ENCODE measurements at places on chromosomes 2 and 18.
A peak's percentile ranks its signal among the peaks of the same experiment; 100 is the strongest.

DNA sequence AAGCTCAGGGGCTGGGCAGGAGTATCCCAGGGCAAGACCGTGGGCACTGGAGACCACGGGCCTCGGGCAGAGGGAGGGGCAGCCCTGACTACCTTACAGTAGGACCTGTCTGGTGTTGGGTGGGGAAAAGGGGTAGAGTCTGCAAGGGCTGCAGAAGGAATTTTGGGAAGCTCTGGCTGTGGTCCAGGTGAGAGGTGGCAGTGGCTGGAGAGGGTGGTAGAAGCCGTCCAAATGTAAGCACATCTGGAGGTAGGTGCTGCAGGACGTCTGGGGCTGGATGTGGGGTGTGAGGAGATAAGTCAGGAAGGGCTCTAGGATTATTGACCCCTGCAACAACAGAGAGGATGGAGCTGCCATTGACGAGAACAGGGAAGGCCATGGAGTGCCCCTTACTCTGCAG, 486.7 kb downstream of the EIPR1 start:
- no peak for DNase-seq

GRCh38 chr2:197297772-197298318, 12.7 kb downstream of the ANKRD44 start:
- no peak for DNase-seq

DNA sequence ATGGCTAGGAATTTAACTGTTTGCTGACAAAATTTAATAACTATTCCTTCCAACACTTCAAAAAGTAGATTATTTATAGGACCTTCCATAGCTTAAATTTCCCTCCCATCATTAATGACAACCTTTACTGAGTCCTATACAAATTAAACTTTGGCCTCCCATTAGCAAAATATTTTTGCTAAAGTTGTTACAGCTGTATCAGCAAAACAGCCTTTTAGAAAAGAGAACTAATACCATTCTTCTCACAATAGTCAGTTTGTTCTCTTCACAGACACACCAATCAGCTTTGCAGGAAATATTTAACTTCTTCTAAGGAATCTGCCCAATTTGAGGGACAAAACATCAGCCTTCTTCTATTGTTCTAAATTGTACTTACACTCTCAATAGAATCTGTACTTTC, 12.0 kb upstream of the GCFC2 start:
- no peak for DNase-seq

DNA sequence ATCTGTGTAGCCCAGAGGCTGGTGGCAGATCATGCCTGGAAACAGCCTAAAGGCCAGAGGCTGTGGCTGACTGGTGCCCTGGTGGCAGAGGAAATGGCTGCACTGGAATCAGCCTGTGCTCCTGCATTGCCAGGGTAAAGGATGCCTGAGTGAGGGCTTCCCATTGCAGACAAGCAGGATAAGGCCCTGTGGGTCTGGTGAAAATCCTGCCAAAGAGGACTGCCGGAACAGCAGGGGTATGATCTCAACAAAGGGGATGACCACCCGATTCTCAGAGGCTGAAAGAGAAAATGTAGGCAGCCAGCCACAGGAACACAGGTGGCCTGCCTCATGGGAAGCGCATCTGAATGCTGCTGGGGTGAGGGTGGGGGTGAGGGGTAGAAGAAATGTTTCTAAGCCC, 48.2 kb downstream of the FBXO48 start:
- DNase-seq: no peak

DNA sequence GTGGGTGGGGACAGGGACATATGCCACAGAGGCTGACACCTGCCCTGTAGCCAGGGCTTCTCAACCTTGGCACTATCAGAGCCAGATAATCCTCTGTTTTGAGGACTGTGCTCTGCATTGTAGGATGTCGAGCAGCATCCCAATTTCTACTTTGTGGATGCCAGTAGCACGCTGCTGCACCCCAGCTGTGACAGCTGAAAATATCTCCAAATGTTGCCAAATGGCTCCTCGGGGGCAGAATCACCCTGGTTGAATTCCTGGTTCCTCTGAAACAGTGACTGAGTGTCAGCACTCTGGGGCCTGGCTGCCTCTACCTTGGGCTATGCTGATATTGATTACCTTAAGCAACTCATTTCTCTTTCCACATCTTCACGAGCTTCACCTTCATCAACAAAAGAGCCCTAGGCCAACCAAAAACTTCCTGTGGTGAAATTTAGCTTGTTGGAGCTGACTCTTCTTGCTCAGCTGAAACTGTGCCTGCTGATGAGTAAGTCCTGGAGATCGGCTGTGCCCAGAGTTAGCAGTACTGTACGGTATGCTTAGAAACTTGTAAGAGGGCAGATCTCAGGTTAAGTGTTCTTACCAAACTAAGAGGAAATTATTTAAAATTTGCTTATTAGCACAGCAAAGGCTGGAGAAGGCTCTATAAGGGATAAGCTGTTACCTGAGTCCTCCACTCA, 138.1 kb downstream of the SEPTIN10 start:
- peak; percentile 32 for DNase-seq

GRCh38 chr2:151638191-151638933, 95.9 kb downstream of the NEB start:
- DNase-seq: peak; percentile 3

GRCh38 chr2:100977511-100977910, 24.6 kb upstream of the RPL31 start:
- no peak for DNase-seq

- DNase-seq: no peak
Measured at GRCh38 chr2:115739574-115739973, 1297.1 kb downstream of the DPP10 start.

DNA sequence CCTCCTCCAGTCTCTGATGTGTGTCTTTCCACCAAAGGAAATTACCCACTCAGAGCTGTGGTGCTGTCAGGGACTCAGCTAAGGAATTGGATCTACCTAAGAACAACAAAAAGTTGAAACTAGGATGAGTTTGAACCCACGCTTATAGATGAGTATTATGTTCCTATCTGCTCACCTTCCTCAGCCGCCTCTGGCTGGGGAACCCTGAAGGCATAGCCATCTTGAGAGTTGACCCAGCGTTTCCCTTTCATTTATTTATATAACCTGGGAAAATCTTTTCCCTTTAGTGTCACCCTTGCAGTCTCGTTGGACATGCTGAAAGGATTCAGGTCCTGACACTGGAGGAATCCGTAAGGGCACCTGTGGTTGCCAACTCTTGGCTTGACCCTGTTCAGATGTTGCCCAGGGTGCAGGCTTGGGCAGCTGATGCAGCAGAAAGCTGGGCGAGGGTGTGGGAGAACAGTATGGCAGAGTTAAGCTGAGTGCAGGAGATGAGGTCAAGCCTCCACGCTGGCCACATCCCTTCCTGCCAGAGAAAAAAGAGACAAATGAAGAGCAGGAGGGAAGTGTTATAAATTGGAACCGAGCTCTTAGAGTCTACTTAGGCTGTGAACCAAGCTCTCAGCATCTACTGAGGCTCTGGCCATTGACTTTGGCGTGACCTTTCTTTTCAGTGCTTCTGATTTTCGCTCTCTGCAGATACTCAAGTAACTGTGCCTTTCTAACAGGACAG, 1.9 kb downstream of the CDH20 start:
- DNase-seq: no peak
